Spleen (tissue), 13 donors: ENCODE measurements at places on chromosomes 4 and X.

DNA sequence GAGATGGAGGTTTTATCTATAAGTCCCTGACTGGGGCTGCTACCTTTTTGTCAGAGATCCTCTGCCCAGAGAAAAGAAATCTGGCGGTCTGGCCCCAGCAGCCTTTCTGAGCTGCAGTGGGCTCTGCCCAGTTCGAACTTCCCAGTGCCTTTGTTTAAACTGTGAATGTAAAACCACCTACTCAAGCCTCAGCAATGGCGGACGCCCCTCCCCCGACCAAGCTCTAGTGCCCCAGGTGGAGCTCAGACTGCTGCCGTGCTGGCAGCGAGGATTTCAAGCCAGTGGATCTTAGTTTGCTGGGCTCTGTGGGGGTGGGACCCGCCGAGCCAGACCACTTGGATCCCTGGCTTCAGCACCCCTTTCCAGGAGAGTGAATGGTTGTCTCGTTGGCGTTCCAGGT lies 121.8 kb downstream of the TSPAN5 start:
- no peak for DNase-seq

GRCh38 chr4:98609934-98610333 lies 48.5 kb downstream of the TSPAN5 start:
- no peak for DNase-seq

- peak; percentile 43 for DNase-seq
Observed at GRCh38 chr4:617644-618641, 7.4 kb upstream of the PDE6B start.

GRCh38 chrX:129239371-129239770 lies 283.9 kb downstream of the SMARCA1 start:
- no peak for DNase-seq

DNA sequence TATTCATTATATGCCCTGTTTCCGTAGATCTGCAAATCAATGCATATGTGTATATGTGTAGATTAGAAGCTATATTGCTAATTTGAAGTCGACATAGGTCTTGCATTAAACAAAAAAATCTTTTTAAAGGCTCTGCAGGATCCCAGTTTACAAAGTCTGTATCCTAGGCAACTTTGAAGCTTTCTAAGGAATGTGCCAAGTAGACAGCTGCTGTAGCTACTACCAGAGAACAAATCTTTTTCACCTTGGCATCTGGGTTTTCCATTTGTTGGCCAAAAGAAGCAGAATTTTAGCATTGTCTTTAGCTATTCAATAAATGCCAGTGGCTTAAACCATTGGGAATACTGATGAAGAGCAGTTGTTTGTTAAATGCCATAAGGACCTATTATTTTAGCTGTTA lies 88.0 kb downstream of the NAA11 start:
- DNase-seq, result no peak

GRCh38 chrX:106894978-106895452 lies 8.1 kb downstream of the RIPPLY1 start:
- DNase-seq, result no peak

DNA sequence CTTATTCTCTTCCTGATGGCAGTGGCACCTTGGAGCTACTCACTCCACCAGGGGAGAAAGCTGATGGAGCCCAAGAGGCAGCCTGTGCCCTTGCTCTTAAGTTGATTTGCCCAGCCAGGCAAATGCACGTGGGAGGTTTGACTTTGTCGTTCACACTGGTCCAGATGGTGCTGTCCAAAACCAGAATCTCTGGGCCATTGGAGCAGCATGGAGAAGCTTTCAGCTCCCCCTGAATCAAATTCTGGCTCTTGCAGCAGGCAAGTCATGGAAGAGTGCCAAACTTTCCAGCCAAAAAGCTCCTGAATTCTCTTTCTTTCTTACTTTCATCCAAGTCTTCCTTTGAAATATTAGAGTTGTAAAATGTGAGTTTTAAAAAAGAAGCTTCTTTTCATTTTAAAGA lies 970.4 kb downstream of the RPA4 start:
- DNase-seq, result no peak

DNA sequence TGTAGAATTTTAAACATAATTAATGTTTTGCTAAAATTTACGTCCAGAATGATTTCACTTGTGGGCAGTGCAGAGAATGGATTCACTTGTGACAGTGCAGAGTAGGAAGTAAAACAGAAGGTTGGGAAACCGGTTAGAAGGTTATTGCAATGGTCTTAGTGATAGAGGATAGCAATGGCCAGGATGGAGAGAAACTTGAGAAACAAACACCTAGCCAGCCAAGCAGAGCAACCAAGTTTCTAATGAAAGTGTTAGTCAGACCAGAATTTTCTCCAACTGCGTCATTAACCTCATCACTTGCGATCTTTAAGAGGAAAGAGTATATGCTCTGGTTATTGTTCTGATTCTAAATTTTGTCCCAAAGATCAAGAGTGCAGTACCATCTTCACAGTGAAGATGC lies 50.0 kb upstream of the TBC1D9 start:
- DNase-seq, result no peak

- DNase-seq, result no peak
Observed at GRCh38 chrX:72545990-72546389, 26.7 kb downstream of the HDAC8 start.

- DNase-seq, result no peak
Observed at GRCh38 chr4:96519291-96519690, 679.4 kb downstream of the PDHA2 start.

DNA sequence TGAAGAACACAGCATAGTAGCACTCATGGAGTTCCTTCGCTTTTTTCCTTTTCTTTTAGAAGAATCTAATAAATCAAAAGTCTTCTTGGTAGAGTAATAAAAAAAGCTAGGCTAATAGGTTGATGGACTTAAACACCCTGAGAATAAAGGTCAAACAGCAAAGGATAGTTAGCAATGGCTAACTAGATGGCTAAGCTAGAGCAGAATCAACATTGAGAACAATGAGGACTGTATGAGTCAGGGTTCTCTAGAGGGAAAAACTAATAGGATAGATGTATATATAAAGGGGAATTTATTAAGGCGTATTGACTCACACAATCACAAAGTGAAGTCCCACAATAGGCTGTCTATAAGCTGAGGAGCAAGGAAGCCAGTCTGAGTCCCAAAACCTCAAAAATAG lies 550.9 kb downstream of the GLUD2 start:
- no peak for DNase-seq

GRCh38 chrX:137101273-137101990 lies 67.6 kb upstream of the GPR101 start:
- no peak for DNase-seq

- DNase-seq, result no peak
Observed at GRCh38 chr4:158861281-158861680, 92.5 kb downstream of the FNIP2 start.

- no peak for DNase-seq
Observed at GRCh38 chr4:3192188-3192587, 56.8 kb upstream of the MSANTD1 start.
